ENCODE measurements at places on chromosomes 16 and 17. TPM values are rescaled to one million over a fixed set of nuclear protein-coding genes. Genes with fewer than 3 reads are reported as not detected.

DNA sequence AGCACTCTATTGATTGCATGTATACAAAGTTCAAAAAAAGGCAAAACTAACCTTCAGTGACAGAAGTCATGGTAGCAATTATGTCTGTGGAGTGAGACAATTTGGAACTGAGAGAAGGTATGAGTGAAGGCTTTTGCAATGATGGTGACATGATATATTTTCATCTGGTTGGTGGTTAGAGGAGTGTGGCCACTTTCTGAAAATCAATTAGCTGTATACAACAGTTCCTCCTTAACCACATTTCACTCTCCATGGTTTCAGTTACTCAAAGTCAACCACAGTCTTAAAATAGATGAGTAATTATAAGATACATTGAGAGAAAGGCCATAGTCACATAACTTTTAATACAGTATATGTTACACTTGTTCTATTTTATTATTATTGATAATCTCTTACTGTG, 26.2 kb downstream of the ADAMTS18 start:
- DNase-seq = no peak

The ZNF423 gene
- 2.0 TPM for total RNA-seq

The CAPNS2 gene
- not detected for total RNA-seq

The HOXB13 gene
- 3.2 TPM for total RNA-seq

GRCh38 chr16:19382887-19383816, 34.5 kb upstream of the TMC5 start:
- DNase-seq = peak; percentile 38
